ENCODE measurements at places on chromosomes 1 and 21.

DNA sequence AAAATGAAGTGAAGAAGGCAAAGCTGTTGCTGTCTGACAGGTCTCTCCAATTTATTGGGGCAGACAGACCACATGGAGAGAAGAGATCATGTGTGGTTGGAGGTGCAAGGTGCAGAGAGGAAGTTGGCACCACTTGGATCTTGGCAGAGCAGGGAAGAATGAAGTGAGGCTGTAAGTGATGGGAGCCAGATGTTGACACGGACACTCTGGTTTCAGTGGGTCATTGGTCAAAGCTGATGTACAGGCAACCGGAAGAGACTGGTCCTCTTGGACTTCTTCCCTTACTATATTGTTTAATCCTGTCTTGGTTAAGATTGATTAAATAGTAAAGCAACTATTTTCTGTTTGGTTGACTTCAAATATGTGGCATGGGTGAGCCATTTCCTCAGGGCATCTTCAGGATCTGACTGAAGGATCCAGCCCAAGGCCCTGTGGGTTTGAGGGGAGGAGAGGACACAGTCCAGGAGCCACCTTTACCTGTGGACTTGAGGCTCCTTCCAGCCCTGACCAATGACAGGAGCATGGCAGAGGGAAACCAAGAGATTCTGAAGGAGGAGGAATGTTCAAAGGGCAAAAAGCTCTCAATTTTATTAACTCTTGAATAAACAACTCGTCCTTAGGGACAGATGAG is 49.4 kb downstream of the NENF start:
- DNase-seq = no peak

GRCh38 chr1:168470901-168471431 is 72.8 kb downstream of the XCL2 start:
- DNase-seq = no peak

DNA sequence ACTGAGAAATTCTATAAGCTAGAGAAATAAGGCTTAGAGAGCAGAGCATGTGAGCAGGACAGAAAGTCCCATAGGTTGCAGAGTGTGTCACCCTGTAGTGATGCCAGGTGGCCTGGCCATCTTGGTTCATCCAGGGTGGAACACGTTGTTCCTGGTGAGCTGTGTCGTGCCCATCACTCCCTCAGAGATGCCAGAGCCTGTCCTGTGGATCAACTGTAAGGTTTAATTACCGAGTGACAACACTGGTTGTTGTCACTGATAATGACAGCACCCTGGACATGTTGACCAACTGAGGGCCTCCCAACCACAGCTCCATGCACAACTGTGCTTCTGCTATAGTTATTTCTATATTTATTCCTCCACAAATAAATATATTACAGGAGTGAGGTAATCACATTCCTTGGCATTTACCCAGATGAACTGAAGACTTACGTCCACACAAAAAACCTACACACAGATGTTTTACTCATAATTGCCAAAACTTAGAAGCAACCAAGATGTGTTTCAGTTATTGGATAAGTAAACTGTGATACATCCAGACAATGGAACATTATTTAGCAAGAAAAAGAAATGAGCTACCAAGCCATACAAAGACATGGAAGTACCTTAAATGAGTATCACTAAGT is 6.2 kb downstream of the C1orf198 start:
- DNase-seq = no peak

DNA sequence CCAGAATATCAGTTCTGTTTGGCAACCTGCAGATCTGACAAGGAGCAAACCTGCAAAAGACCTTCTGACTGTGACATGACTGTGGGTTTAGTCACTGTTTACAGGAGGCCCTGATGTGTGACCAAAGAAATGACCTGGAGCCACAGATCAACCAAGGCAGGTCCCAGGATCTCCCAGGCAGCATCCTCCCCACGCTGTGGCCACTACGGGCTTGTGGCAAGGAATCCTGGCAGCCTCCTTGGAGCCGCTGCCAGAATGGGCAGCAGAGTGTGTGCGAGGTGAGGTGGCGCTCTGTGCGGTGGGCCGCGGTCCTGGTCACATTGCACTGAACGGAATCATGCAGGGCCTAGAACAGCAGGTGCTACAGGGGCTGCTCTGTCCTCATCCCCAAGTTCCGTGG is 15.9 kb downstream of the MCM3AP start:
- DNase-seq = no peak

- DNase-seq = no peak
Measured at GRCh38 chr1:151504759-151505158, 6.4 kb upstream of the CGN start.

- DNase-seq = no peak
Measured at GRCh38 chr1:76833151-76833550, 34.1 kb upstream of the ST6GALNAC5 start.

DNA sequence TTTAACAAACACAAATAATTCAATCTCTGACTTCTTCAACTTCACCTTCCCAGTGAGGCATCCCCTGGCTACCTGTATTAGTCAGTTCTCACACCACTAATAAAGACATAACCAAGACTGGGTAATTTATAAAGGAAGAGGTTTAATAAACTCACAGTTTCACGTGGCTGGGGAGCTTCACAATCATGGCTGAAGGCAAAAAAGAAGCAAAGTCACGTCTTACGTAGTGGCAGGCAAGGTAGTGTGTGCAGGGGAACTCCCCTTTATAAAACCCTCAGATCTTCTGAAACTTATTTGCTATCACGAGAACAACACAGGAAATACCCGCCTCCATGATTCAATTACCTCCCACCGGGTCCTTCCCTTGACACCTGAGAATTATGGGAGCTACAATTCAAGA is 478.5 kb downstream of the ADGRL2 start:
- no peak for DNase-seq

GRCh38 chr1:117561551-117561950 is 44.3 kb upstream of the TENT5C start:
- DNase-seq = no peak

- DNase-seq = no peak
Measured at GRCh38 chr1:17110555-17110926, 8.7 kb downstream of the PADI2 start.

DNA sequence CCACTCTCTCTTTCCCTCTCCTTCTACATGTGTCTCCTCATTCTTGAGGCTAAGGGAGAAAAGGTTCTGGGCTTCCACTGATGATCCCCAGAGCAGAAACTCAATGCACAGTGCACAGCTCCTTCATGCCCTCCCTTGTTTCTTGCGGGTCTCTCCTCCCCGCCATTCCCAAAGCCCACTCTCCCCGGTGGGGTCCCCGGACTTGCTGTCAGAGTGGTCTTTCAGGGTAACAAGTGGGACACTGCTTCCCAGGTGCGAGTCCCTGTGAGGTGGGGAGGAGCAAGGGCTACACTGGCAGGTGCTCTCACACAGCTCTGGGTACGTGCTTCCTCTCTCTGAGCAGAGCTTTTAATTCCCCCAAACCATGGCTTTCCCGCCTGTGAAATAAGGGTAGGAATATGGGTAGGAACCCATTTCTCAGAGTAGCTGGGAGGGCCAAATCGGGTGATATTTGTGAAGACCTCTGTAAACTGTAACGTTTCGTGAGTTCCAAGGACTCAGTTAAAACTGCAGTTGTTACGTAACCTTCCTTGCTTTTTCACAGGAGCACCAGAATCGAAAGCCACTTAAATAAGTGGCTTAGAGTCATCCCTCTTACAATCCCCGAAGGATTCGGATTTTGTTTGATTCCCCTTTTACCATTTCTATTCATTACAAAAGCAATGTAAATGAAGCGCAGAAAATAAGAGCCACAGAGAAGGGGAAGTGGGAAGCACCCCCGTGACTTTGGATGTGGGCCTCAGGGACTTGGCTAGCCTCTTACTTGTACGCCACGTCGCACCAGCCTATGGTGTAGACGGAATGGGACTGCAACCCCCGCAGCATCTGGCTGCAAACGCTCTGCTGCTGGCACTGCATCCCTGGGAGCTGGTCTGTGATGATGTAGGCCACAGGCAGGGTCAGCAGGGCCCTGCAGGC is 6.2 kb downstream of the PGLYRP3 start:
- DNase-seq = no peak

GRCh38 chr1:177256153-177257075 is 85.7 kb downstream of the BRINP2 start:
- peak; percentile 37 for DNase-seq

Data from renal pelvis (tissue), 12 donors.